ENCODE measurements at places on chromosomes 11 and 22.
A peak's percentile ranks its signal among the peaks of the same experiment; 100 is the strongest.

DNA sequence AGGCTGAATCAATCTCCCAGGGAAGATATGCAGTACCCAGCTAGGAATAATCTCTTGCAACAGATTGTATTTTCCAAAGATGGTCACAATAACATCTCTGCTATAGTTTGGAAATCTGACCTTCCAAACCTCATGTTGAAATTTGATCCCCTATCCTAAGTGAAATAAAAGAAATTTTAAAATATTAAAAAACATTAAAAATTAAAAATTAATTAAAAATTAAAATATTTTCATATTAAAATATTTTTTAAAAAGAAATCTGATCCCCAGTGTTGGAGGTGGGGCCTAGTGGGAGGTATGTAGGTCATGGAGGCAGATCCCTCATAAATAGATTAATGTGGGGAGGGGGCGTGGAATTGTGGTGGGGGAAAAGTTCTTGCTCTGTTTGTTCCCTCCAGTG lies 79.7 kb downstream of the FAM168A start:
- DNase-seq: no peak

- DNase-seq: no peak
These were observed 1.6 kb upstream of the PAX6 start for GRCh38 chr11:31812383-31813381.

- no peak for DNase-seq
These were observed 5.7 kb upstream of the KRTAP5-6 start for GRCh38 chr11:1691026-1691877.

DNA sequence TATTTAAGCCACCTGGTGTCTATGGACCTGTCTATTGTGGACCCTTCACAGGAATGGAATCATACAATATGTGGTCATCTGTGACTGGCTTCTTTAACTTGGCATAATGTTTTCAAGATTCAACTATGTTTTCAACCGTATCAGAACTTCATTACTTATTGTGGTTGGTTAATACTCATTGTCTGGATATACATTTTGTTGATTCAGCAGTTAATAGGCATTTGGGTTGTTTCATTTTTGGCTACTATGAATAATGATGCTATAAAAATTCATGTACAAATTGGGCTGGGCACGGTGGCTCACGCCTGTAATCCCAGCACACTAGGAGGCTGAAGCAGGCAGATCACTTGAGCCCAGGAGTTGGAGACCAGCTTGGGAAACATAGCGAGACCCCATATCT lies 2.5 kb upstream of the RAPSN start:
- no peak for DNase-seq

- DNase-seq: peak; percentile 77
These were observed 14.4 kb downstream of the PPM1F start for GRCh38 chr22:21938071-21938822.

DNA sequence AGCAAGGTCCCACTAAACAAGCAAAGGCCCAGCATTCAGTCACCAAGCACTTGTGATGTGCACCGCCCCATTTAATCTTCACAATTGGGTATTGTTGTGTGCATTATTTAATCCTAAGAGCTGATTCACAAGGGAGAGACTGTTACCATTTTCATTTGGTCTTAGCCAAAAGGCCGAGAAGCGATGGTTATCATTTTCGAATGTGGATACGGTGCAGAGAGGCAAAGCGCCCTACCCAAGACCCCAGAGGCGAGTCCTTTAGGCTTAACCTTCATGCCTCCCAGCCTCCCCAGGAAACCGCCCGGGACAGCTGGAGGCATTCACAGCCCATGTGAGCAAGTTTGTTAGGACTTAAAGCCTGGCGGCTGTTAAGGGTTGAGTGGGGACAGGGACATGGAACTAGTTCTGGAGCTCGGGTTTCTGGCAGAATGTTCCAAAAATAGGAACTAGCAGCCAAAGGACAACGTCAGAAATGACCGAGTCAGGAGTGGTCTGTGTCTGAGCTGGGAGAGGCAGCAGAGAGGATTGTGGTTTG lies 13.0 kb upstream of the UPK3A start:
- no peak for DNase-seq

DNA sequence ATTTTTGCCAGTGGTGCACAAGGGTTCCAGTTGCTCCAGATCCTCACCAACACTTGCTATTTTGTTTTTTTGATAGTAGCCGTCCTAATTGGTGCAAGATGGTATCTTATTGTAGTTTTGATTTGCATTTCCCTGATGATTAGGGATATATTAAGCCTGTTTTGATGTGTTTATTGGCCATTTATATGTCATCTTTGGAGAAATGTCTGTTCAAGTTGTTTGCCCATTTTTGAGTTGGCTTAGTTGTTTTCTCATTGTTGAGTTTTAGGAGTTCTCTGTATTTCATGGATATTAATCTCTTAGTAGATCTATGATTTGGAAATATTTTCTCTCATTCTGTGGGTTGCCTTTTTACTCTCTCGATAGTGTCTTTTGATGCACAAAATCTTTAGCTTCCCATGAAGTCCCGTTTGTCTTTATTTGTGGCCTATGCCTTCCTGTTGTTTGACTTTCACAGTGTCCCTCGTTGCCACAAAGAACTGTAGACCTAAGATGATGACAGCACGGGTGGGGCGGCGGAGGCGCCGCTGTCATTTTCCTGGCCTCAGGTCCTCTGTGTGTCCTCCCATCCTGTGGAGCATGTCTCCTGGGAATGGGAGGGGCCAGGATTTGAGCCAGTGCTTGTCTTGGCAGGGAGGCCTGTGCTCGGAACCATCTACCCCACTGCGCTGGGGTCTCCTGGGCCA lies 33.5 kb downstream of the LRP5 start:
- DNase-seq: no peak

- no peak for DNase-seq
These were observed 59.7 kb downstream of the CADM1 start for GRCh38 chr11:115444542-115444941.

DNA sequence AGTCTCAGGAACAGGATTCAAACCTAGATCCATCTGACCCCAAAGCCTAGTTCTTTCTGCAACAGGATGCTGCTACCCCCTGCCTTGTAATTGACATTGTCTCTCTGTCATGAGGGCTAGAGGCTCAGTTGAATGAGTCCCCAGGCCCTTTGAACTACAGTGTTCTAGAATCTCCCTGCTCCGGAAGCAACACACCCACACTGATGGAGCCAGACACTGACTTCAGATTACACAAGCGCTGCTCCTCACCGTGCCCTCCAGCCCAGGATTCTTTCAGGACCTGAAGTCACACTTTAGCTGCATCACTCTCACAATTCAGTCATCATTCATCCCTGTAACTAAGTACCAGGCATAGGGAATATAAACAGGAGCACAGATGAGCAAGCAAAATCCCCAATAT lies 69.6 kb downstream of the RAB30 start:
- DNase-seq: no peak

DNA sequence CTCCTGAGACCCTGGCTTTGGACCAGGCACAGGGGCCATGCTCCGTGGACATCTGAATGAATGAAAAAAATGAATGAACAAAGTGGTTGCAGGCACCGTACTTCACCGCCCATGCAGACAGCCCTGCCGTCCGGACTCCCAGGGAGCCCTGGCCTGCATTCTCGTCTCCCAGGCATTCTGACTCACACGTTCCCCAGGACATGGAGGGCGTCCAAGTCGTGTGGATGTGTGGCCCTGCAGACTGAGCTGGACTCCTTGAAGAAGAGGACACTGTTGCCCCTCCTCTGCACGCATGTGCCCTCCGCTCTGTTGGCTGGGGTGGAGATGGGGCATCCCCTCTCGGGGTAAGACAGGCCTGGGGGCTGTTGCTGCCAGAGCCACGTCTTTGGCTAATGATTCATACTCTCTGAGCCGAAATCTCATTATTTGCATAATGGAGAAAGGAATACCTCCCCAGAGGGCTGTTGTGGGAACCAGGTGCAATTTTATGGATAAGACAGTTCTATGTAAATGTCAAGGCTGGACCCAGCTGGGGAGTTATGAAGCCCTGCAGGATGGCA lies 49.7 kb downstream of the RTL6 start:
- DNase-seq: no peak

DNA sequence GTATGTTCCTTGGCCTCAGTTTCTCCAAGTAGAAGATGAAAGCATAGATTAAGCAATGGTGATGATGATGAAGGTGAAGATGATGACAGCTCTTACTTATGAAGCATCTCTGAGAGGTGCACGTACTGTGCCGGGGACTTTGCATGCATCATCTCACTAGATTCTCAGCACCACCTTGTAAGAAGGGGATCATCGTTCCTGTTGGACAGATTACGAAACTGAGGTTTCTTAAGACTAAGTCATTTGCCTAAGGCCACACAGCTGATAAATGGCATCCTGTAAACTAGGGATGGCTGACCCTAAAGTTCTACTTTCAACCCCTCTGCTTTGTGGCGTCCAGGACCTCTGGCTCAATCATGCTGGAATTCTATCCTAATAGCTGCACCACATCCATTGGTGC lies 8.7 kb downstream of the MS4A15 start:
- DNase-seq: no peak

GRCh38 chr11:85737738-85738137 lies 51.7 kb upstream of the CCDC89 start:
- DNase-seq: no peak
